Immature natural killer cell (primary cell): ENCODE measurements at places on chromosomes 11 and 22. TPM values are rescaled to one million over a fixed set of nuclear protein-coding genes. Genes with fewer than 3 reads are reported as not detected.
A peak's percentile ranks its signal among the peaks of the same experiment; 100 is the strongest.

PHOX2A gene
- polyA plus RNA-seq = not detected

ISX gene
- not detected for polyA plus RNA-seq

OR51B5 gene
- not detected for polyA plus RNA-seq

NXPE4 gene
- polyA plus RNA-seq = not detected

VWCE gene
- not detected for polyA plus RNA-seq

CLP1 gene
- 20.9 TPM for polyA plus RNA-seq

MPZL3 gene
- polyA plus RNA-seq = 5.2 TPM

GRAP2 gene
- polyA plus RNA-seq = 46.0 TPM

- no peak for DNase-seq
Measured at GRCh38 chr22:39883057-39883456, 10.5 kb downstream of the ENTHD1 start.

DNA sequence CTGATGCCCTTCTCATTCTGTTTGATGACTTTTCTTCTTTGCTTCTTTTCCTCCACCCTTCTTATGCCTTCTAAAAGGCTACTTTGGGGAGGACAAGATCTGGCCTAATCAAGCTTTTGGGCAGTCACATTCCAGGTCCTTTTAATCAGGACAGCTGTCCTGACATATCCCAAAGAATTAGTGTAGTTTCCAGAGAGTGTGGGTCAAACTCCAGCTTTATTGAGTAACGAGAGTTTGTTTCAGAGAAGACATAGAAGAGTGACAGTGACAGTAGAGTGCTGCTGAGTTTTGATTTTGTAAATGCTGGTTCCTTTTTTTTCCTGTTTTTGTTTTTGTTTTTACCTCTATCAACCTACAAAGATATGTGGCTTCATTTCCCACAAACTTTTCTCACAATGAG is 158.4 kb upstream of the SESN3 start:
- no peak for DNase-seq

GRCh38 chr22:38793317-38793716 is 626 bp downstream of the DNAL4 start:
- no peak for DNase-seq

DNA sequence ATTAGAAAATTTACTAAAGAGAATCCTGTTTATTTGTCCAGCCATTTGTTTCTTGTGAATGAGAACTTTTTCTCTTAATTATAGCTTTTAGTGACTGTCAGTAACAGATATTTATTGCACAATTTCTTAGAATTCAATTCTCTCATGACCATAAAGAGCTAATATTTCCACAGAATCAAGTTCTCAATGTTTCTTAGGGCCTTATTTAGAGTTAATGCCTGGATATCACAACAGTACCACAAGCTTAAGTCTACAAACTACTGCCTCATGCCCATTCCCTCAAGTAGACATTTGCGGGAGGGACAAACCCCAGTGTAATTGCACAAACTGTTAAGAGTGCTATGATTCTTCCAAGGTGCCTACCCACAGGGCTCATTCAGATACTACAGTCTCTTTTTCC is 199.7 kb upstream of the POU2AF2 start:
- no peak for DNase-seq

GRCh38 chr11:66920978-66921784 is 37.0 kb downstream of the PC start:
- no peak for DNase-seq

GRCh38 chr11:64861227-64861975 is 16.9 kb upstream of the CDC42BPG start:
- DNase-seq = peak; percentile 35

- DNase-seq = no peak
Measured at GRCh38 chr22:42688241-42689211, 32.1 kb downstream of the A4GALT start.

DNA sequence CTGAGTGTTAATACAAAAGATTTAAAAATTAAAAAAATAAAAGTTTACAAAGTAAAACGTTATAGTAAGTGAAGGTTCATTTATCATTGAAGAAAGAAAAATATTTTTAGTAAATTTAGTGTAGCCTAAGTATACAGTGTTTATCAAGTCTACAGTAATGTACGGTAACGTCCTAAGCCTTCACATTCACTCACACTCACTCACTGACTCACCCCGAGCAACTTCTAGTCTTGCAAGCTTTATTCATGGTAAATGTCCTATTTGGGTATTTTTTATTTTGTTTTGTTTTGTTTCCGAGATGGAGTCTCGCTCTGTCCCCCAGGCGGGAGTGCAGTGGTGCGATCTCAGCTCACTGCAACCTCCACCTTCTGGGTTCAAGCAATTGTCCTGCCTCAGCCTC is 8.8 kb downstream of the CASTOR1 start:
- DNase-seq = no peak

DNA sequence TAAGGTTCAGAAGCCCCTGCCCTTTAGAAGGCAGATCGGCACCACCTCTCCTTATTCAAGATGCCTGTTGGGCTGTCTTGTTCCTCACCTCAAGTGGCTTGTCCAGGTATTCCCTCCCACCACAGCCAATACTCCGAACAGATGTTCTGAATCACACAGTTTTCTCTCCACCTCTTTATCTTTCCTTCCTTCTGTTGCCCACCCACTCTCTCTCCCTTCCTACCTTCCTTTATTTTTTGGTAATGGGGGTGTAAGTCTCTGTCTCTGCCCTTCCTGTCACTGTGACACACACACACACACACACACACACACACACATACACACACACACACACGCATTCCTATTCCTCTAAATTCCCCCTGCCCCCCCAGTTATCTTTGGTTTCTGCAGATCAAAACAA is 8.4 kb downstream of the BEST1 start:
- DNase-seq = no peak

GRCh38 chr22:30301995-30302809 is 12.9 kb upstream of the CASTOR1 start:
- no peak for DNase-seq

DNA sequence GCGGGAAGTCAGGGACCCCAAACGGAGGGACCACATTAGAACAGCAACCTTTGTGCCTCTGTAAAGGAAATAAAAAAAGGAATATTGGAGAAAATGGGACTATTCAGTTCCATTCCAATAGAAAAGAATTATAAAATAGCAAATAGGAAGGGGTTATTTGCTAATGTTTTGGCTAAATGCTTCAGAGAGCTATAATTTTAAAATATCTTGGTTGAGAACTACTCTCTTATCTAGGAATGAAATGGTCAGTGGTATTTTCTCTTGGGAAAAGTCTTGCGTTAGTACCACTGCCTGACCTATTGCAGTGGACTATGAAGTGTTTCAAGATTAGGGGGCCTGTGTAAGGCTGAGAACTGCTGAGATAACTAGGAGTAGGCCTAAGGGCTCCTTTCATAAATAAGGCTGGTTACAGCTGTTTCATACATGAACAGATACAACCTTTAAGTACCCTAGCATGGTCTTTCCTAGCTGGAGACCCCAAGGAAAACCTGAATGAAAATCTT is 6.9 kb upstream of the WEE1 start:
- DNase-seq = no peak

- peak; percentile 16 for DNase-seq
Measured at GRCh38 chr22:20741634-20742581, 32.0 kb upstream of the SERPIND1 start.

GRCh38 chr11:116986521-116987105 is 111.6 kb downstream of the SIK3 start:
- peak; percentile 32 for DNase-seq

DNA sequence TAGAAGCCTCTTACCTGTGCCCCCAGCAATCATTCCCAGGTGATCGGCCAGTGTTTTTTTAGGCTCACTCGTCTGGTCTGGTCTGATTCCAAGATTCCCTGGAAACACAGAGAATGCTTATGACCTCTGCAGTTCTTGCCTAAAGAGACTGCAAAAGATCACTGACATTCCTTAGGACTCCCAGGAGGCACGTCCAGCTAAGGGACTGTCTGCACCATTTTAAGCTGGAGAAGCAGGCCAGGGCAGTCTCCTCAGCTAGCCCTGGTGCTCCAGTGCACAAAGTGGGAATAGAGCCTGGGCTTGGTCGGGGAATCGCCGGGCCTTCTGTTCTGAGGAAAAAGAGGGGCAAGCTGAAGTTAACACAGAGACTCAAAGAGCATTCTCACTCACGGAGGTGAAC is 4.8 kb downstream of the CYB5R2 start:
- no peak for DNase-seq
